ENCODE measurements at places on chromosomes 12 and 14.

DNA sequence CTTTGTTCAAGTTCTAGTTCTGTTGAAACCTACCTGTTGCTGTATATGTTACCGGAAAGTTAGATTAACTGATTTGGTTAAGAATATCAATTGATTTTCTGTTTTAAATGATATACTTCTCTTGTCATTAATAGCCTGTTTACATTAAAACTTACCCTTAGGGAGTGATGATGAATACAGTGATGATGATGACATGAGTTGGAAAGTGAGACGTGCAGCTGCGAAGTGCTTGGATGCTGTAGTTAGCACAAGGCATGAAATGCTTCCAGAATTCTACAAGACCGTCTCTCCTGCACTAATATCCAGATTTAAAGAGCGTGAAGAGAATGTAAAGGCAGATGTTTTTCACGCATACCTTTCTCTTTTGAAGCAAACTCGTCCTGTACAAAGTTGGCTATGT lies 33.0 kb downstream of the CAND1 start:
- peak; percentile 33 for DNase-seq

DNA sequence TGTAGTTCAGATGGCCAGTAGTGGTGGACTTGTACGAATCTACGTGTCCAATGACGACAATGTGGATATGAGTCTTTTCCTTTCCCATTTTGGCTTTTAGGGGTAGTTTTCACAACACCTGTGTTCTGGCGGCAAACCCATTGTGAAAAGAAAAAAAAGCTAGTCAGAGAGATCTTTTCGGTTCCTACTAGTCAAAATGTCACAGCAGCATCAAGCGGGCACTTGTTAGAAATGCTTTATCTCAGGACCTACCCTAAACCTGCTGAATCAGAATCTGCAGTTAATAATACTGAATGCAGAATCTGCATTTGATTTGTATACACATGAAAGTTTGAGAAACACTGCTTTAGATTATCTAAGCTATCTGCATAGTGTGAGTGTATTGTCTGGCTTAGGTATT lies 18.3 kb downstream of the AEBP2 start:
- no peak for DNase-seq

DNA sequence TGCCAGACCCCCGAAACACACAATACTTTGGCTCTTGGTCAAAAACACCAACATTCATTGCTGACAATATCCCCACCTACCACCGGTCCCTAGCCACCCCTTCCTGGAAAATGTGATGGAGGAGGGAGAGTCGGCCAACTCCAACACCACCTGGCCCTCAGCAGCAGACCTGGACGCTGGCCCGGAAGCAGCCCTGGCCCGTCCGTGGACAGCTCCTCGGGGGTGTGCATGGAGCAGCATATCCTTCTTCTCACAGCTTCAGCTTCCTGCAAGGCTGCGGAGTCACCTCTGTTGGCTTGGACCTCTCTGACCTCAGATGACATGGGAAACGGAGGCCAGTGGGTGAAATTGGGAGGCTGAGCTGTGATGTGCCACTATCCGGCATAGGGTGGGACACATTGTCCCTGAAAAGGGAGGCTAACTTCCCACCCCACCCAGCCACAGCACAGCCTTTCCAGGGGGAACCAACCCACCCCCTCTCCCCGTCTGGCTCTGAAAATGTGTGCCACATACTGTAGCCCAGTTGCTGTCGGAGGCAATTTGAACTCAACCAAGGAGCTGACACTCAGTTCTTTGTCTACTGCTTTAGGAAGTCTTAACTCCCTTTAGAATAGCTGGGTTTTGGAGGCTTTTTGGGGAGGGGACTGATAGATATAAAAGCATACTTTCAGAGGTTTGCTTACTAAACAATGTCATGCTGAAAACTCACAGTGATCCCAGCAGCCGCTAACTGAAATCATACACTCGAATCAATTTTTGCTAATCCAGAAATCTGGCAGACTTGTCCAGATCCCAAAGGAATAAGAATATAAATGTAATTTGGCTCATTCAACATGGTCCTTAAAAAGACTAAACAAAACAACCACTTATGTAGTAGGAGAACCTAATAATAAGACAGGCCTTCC lies 43.1 kb upstream of the LTA4H start:
- peak; percentile 59 for DNase-seq

DNA sequence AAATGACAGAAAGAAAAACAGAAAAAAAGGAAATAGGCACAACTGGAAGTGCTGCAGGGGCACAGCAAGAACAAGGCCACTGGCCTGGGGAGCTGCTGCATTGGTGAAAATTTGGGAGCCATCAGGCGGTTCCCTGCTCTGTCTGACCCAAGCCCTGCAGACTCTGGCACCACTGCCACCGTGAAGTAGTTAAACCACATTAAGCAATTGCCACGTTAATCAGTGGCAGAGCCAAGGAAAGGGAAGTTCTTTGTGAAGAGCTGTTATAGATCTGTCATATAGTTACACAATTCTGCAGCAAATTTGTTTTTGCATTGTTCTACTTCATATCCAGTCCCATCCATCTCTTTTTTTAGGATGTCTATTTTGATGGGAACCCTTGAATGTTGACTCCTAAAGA lies 915.3 kb downstream of the FSCB start:
- no peak for DNase-seq

- DNase-seq, result no peak
These were observed at the start of gene CCDC85C for GRCh38 chr14:99603471-99604277. Gene CCDC85C (minus strand): TSS chr14:99604207. CDS start chr14:99603959, 248 bp downstream.

DNA sequence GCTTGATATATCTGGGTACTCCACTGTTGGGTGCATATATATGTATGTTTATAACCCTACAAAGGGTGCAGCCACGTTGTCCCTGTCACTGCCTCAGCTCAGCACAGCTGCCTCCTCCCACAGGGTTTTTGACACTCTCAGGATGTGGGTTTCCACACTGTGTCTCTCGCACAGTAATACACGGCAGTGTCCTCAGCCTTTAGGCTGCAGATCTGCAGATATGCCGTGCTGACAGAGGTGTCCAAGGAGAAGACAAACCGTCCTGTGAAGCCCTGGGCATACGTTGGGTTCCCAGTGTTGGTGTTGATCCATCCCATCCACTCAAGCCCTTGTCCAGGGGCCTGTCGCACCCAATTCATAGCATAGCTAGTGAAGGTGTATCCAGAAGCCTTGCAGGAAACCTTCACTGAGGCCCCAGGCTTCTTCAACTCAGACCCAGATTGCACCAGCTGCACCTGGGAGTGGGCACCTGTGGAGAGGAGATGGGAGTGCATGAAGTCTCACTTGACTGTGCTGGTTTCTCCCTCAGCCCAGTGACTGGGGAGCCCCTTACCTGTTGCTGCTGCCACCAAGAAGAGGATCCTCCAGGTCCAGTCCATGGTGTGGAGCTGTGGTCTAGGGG lies 498.7 kb downstream of the TMEM121 start:
- no peak for DNase-seq

DNA sequence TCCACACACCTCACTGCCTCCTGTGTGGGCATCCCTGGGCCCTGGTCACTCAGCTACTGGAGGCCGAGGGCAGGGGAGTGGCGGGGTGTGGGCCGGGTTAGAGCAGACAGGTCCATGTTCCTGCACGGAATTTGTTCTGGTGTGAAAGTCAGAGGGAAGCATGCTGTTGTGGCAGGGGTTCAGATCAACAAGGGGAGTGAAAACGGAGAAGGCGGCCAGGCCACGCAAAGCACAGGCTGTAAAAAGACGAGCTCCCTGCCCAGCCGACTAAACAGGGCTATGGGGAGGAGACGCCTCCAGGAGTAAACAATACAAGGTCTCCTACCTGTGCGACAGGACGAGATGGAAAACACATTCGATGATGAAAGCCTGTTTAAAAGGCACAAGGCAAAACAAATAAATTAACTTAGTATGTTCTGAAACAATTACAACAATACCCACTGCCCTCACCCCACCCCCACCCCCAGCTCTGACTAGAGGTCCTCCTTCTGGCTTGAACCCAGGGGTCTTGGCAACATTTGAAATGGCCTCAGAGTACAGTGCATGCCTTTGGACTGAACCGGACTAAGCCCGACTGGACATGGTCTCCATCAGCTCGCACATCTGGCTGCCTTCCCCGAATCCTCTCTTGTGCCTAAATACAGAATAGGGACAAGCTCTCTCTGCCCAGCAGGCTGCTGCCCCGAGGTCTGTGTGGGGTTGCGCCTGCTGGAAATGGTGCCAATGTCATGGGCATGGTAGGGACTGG lies 274.9 kb upstream of the DIO3 start:
- no peak for DNase-seq

GRCh38 chr12:124883263-124884130 lies 19.8 kb upstream of the SCARB1 start:
- DNase-seq, result no peak

GRCh38 chr12:14442221-14442881 lies 76.9 kb downstream of the ATF7IP start:
- no peak for DNase-seq

- DNase-seq, result peak; percentile 71
These were observed 51.9 kb upstream of the TSPAN11 start for GRCh38 chr12:30874455-30875321.

GRCh38 chr12:86091681-86092080 lies 164.5 kb downstream of the MGAT4C start:
- no peak for DNase-seq

GRCh38 chr12:11943919-11944700 lies 126.6 kb upstream of the BCL2L14 start:
- DNase-seq, result no peak

DNA sequence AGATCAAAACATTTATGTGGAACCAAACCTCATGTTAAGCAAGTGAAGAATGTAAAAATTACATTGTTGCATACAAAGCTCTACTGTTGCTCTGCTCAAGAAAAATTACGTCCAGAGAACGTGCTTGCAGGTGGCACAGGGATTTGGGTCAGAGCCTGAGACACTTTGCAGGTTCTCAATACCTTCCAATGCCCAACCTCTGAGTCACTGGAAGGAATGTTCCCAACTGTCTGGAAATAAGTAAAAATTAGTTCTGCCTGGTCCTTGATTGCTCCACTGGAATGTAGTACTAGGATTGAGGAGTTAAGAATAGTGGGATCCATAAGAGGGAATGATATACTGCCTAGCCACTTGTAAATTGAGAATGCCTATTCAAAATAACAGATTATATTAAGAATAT lies 2.8 kb upstream of the IFNG start:
- no peak for DNase-seq

- DNase-seq, result no peak
These were observed 159.4 kb upstream of the PLEKHG7 start for GRCh38 chr12:92543359-92543758.

DNA sequence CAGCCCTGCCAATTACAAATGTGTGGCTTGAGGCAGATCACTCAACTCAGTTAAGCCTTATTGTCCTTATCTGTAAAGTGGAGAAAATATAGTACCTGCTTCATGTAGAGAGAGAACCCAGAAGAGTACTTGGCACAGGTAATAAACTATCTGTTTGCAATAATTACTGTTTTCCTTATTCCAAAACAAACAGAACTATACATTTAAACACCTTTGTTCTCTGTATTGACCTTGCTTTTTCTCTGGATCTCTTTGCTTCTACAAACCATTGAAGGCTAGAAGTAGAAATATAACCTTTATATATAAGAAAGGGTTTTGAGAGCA lies 70.8 kb upstream of the SRSF5 start:
- no peak for DNase-seq

DNA sequence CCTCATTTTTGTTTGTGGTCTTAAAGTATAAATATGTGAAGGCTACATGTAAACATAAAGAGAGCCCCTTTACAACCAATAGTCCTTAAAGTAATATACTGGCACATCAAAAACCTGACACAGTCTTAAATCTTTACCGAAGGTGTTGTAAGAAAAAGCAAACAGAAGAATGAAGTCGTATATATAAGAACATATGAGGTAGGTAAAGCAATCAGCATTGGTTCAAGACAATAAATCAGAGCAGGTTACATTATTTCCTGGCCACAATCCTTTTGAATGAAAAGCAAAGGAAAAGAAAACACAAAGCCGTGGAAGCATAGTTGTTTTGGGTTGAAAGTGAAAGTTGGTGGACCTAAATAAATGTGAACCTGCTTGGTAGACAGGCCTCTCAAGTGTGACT lies 183.7 kb upstream of the STXBP6 start:
- DNase-seq, result no peak

- DNase-seq, result peak; percentile 94
These were observed 947 bp downstream of the AEBP2 start for GRCh38 chr12:19440019-19440858.

DNA sequence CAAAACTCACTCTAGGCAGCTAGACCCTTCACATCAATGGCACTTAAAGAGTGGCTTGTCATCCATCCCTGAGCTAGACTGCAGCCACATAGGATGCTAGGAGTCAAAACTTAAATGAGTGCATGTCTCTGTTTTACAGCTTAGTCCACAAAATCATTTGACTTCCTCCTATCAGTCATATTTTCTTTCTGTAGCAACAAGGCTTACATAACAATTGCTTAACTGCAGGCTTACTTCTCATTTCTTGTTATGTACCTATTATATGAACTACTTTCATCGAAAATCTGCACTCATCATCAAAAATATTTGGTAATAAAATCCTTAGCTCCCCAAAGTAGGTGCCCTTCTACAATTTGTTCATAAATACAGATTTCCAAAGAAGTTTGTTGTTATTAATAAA lies 30.1 kb downstream of the CLEC1A start:
- no peak for DNase-seq

GRCh38 chr14:27026097-27026496 lies 428.3 kb upstream of the NOVA1 start:
- DNase-seq, result no peak

- DNase-seq, result no peak
These were observed 216.2 kb downstream of the DUSP6 start for GRCh38 chr12:89135976-89136634.

- DNase-seq, result no peak
These were observed 57.4 kb downstream of the FBXO33 start for GRCh38 chr14:39374851-39375250.
